ENCODE measurements at places on chromosomes 7 and 10.

GRCh38 chr7:31049005-31049765, 2.9 kb upstream of the ADCYAP1R1 start:
- DNase-seq: no peak

- DNase-seq: no peak
Observed at GRCh38 chr10:92244796-92245195, 46.1 kb downstream of the CPEB3 start.

DNA sequence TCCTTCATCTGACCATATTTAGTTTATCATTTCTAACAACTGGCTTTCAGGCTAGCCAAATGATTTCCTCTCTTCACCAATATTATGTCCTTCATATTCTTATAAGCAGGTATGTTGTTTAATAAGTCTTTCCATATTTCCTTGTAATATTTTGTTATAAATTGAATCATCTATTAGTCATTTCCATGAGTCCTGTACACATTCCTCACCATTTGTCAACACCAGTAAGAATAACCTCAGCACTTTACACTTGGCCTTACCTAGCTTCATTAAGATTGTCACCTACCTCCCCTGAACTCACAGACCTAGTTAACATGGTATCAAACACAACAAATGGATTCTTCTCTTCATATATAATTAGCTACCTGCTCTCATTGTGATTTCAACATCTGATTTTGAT, 282.3 kb downstream of the SEMA3D start:
- no peak for DNase-seq

DNA sequence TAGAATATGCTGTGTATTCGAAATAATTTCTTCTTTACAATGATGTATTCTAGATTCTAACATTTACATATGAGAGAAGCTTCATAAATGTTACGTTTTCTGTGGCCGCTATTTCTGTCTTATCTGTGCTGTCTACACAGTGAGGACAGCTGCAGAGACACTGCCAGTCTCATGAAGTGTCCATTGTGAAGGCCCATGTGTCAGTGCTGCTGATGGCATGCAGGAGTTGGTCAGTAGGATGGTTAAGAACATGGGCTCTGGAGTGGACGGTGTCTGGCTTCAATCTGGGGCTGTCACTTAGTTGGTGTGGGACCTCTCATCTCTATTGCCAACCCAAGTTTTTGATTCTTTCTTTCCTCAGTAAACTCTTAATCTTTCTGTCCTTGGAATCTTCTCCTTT, 137.3 kb downstream of the SDK1 start:
- DNase-seq: no peak

DNA sequence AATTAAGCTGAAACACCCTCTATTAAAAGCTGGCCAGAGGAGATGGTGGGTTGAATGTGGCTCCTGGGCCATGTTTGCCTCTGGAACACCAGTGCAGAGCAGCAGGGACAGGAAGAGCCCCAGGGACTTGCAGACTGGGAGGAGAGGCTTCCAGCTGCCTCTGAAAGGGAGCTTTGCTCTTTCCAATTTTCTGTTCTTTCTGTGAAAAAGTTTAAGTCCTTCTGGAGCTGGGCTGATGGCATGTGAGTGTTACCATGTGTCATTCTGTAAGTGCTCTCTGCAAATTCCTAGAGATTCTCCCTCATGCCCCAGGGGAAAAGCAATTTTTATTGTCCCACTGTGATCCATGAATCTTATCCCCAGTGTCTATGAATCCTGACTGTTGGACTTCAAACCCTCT, 112.8 kb upstream of the LANCL2 start:
- DNase-seq: no peak

DNA sequence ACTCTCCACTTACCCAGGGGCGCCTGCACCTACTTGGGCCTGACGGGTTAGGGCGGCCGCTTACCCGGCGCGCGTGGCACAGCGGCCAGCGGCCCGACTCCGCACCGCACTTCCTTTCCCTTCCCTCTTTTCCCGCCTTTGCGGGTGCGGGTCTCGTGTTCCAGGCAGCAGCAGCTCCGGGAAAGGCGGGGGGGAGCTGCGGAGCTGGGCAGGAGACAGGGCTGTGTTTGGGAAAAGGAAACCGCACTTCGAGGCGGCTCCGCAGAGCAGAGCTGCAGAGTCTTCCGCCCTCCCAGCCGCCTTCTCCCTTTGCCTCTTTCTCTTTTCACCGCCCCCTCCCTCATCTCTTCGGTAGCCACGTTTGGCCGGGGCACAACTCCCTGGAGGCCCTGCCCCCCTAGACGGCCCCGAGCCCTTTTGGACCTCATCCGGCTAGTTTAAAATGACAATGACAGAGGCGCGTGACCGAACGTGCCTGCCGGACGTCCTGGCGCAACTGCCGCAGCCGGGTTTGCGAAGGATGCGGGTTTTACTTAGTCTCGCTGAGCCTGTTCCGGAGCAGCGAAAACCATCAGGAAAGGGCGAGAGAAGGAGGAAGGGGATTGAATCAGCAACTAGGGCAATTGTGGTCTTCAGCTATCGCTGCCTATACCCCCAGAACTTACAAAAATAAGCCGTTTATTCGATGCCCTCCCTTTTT, 7.9 kb upstream of the PAX2 start:
- no peak for DNase-seq

DNA sequence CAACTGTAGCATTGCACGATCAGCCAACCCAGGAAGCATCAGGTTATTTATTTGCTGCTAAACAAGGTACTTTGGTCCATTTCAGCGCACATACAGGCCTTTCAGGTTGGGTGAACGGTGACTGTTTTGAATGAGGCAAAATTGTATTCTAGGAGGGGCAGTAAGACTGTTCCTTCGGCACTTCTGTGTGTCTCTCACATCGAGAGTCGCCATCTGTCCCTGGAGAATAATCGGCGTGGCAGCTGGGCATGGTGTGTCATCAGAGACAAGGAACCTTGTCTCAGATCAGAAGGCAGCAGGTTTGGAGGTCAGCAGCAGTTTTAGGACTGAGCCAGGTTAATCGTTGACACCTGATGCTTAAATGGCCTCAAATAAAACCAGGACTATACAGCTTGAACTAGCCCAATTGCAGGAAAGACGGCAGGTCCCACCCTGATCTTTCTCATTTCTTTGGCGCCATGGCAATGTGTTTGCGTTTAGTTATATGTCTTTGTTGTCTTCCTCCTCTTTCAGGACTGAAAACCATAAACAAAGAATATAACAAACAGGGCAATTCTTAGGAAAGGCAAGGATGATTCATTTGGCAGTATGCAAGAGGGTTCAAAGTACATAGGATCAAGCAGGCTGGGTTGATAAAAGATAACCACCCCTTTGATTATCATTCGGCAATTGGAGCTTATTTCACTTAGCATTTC, 92.0 kb upstream of the PRR15 start:
- no peak for DNase-seq

DNA sequence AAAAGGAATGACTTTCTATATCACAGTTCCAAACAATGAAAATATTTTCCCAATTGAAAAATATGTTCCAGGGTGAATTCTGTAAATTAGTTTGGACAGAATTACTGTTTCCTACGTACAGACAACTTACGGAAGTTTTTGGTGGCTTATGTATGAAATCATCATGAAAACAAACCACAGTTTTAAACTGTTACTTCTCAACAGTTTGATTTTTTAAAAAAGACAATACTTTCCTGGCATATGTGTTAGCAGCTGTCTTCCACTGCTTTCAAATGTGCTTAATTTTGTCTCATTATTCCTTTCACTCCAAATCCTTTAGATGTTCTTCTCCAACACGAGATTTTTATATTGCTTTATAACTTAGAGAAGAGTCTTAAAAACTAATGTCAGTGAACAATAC, 56.2 kb downstream of the SEMA3A start:
- no peak for DNase-seq

DNA sequence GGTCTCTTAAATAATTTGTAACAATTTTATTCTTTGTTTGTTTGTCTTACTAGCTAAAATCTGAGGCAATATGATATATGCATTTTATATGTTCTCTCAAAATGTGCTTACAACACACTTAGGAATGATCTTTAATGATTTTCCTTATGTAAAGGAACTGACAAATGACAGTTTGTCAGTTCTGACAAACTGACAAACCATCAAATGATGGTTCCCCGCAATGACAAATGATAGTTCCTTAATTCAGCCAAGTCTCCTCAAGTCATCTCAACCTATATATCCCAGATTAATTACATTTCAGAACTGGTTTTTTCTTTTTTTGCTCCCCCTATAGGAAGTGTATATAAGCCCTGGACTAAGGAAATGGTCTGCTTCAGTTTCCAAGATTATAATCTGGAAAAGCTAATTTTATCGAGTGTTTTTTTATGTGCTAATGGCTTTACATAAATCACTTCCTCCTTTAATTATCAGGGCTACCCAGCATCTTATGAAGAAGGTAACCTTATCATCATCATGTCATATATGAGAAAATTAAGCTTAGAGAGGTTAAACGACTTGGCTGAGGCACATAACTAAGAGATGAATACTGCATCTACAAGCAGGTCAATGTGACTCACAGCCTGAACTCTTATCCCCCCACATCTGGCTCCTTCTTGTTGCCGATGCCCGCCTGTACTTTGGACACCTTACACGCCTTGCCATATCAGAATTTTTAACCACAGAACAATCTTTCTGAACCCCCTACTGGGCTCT, 75.1 kb downstream of the RELN start:
- DNase-seq: no peak

GRCh38 chr10:78775891-78776290, 292.9 kb upstream of the ZMIZ1 start:
- no peak for DNase-seq

DNA sequence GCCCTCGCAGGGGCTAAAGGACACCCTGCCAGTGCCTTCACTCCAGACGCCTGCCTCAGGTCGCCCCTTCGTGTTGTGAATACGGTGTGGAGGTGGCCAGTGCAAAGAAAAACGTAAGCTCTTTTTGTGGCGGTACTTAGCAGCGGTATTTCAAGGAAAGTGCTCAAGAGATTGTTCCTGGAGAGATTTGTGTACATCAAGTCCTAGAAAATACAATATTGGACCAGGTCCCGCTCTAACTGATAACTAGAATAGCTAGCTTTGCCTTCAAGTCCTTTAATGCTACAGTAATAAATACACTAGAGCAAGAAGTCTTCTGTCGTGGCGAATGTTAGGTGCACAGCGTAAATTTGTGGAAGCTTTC, 689 bp downstream of the PLCE1 start:
- DNase-seq: no peak

DNA sequence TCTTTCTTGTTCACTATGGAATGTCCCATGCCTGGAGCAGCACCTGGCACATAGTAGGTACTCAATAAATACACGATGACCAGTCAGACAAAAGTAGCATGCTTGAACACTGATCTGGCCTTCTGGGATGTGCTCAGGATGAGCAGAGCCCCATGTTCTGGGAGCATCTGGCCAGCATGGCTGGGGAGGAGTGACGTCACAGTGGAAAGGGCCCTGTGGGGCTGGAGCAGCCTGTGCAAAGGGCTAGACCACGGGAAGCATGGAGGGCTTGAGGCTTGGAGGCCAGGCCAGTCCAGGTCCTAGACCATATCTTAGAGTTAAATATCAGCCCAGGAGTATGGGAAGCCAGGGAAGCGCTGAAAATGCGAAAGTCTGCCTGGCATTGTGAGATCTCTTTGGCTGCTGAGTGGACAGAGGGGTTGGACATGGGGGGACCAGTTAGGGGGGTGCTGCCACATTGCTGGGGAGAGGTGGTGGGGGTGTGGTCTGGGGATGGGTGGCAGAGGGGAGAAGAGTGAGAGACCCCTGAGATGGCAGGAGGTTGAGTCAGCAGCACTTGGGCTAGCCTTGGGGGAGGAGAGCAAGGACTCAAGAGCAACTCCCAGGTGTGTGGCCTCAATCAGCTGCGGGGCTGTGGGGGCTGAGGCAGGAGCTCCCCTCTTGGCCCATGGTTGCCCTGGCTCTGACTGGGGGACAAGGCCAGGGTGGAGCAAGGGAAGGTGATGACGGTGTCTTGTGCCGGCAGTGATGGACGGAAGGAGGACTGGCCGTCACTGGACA, 34.9 kb downstream of the ZCCHC24 start:
- no peak for DNase-seq

GRCh38 chr10:99604862-99605261, 15.4 kb downstream of the SLC25A28 start:
- no peak for DNase-seq

- no peak for DNase-seq
Observed at GRCh38 chr7:111760043-111760442, 197.8 kb upstream of the IMMP2L start.

- DNase-seq: no peak
Observed at GRCh38 chr10:72263613-72264241, 10.0 kb upstream of the DDIT4 start.

DNA sequence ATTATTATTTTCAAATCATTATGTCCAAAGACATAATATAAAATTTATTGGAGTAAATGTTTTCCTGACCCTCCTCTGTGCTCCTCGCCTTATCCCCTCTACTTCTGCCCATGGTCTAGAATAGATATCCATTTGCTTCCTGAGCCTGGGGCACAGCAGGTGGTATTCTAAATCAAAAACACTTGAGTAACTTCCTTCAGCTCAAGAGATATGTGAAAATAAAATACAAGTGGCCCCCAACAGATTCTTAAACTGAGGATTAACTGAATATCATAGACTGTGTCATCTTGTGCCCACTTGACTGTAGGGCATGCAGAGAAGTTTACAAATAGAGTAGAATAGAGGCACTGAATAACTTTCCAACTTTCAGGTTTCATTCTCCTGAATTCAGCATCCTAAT, 59.1 kb downstream of the HGF start:
- DNase-seq: no peak

DNA sequence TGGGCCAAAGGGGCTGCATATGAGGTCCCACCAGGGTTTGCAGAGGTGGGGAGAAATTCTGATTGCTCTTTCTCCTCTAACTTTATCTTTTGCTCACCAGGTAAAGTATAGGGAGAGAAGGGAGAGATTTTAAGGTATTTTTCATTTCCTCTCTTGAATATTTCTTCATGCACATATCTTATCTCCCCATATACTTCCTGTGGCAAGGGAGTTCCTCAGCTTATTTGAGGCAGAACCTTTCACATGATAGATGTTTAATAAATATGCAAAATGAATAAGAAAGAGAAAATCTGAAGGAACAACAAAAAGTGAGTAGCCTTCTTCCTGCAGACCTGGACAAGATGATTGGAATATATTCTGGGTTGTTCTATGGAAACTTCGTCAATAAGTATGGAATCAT, 67.4 kb upstream of the PDCD4 start:
- no peak for DNase-seq

- no peak for DNase-seq
Observed at GRCh38 chr10:69290993-69291392, 12.7 kb downstream of the HK1 start.

DNA sequence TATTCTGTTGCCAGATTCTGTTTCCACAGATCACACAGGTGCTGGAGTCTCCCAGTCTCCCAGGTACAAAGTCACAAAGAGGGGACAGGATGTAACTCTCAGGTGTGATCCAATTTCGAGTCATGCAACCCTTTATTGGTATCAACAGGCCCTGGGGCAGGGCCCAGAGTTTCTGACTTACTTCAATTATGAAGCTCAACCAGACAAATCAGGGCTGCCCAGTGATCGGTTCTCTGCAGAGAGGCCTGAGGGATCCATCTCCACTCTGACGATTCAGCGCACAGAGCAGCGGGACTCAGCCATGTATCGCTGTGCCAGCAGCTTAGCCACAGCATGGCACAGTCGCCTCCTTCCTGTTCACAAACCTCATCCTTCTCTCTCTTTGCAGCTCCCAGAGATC, 237.5 kb upstream of the PRSS1 start:
- no peak for DNase-seq
